ENCODE measurements at places on chromosomes 1 and 21. TPM values are rescaled to one million over a fixed set of nuclear protein-coding genes. Genes with fewer than 3 reads are reported as not detected.

DNA sequence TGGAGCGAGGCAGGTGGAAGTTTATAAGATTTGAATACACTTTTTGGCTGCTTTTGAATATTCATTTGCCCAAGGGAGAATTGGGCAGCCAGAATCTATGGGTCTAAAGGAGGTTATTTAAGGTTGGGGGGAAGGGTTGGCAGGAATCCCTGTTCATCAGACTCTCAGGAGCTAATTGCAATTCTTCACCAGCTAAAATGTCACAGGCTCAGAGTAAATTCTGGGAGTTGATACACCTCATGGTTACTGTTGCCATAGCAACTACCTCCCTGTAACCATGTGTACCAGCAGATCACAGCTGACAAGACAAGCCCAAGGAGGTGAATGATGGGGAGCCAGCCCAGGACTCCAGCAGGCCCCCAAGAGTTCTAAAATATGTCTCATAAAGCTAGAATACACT is 75.5 kb downstream of the CAMK2N1 start:
- no peaks in the 10 kb centered on the region for H3K36me3 ChIP-seq
- H3K27me3 ChIP-seq, result no peaks in the 10 kb centered on the region
- DNase-seq, result no peak
- peaks cover 37% of the 10 kb centered on the region for H3K4me1 ChIP-seq
- no peak overlapping the region for H3K4me3 ChIP-seq
- H3K27ac ChIP-seq, result peak overlapping the region; percentile 67

GRCh38 chr21:21952566-21952965 is 954.4 kb downstream of the NCAM2 start:
- H3K4me3 ChIP-seq, result no peak overlapping the region
- no peaks in the 10 kb centered on the region for H3K27me3 ChIP-seq
- H3K27ac ChIP-seq, result no peak overlapping the region
- no peaks in the 10 kb centered on the region for H3K36me3 ChIP-seq

DNA sequence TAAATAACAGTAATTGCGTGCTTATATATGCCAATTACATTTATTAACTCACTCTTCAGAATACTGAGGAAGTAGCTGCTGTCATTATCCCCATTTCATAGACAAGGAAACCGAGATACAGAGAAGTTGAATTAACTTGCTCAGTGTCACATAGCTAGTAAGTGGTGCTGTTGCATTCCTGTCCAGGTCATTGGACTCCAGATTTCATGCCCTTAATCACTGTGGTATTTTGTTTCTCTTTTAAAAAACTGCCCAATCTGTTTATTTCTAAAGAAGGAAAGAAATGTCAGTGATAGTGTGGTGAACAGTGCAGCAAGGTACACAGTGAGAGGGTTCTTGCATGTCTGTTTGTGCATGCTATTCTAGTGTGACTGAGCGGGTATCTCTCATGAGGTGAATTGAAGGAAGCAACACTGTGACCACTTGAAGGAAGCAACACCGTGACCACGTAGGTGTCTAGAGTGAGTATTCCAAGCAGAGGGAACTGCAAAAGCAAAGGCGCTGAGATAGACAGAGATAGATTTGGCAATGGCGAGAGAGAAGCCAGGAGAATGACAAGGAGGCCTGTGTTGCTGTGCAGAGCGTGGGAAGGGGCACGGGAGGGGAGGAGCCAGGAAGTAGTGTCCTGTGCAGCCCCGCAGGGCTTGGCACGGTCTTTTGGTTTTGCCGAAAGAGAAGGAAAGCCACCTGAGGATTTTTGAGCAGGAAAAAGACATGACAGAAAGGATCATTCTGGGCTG is 95.9 kb downstream of the CAMTA1 start:
- no peak overlapping the region for H3K27ac ChIP-seq
- no peaks in the 10 kb centered on the region for H3K27me3 ChIP-seq
- DNase-seq, result no peak
- H3K4me1 ChIP-seq, result no peaks in the 10 kb centered on the region

Gene PADI2
- under 0.01 TPM for total RNA-seq

GRCh38 chr1:184905601-184906322 is 68.5 kb downstream of the NIBAN1 start:
- DNase-seq, result no peak
- H3K4me3 ChIP-seq, result no peak overlapping the region
- no peaks in the 10 kb centered on the region for H3K36me3 ChIP-seq
- peaks cover 8% of the 10 kb centered on the region for H3K4me1 ChIP-seq

Gene B3GALT6
- total RNA-seq, result 29.7 TPM

DNA sequence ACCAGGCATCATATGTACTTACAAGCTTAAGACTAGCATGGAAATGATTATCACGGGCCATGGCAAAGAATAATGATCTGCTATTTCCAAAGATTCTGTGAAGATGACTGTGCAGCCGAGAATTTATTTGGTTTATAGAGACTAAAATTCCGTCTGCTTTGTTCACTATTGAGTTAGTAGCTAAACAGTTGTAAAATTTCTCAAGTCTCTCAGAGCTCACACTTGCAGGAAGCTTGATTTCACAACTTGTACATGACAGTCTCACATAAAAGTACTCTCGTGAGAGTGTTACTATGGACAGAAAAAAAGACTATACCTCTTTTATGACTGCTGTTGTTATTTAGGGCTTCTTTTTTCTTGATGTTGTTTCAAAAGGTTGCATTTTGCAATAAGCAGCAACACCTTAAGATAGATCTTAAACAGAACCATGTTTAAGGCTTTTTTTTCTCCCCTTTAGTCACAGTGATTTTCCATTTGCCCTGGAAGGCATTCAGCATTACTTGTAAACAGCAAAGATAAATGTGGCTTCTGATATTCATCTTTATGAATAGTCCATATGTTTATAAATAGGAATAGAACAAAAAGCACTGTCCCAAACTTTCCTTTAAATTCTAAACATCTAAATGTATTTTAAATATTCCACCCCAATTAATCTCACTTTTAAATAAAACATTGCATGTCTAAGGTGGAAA is 24.8 kb downstream of the ST6GALNAC5 start:
- DNase-seq, result no peak
- H3K27me3 ChIP-seq, result no peaks in the 10 kb centered on the region
- no peaks in the 10 kb centered on the region for H3K36me3 ChIP-seq
- no peak overlapping the region for H3K4me3 ChIP-seq
- no peak overlapping the region for H3K27ac ChIP-seq

DNA sequence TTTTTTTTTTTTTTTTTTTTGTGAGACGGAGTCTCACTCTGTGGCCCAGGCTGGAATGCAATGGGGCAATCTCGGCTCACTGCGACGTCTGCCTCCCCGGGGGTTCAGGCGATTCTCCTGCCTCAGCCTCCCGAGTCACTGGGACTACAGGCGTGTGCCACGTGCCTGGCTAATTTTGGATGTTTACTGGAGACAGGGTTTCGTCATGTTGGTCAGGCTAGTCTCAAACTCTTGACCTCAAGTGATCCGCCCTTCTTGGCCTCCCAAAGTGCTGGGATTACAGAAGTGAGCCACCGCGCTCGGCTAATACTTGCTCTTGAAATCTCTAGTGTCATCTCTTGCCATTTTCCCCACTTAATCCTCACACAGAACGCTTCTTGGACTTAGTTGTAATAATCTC is 1.1 kb upstream of the SYCP1 start:
- H3K4me1 ChIP-seq, result no peaks in the 10 kb centered on the region
- no peak overlapping the region for H3K4me3 ChIP-seq
- H3K27ac ChIP-seq, result no peak overlapping the region
- H3K36me3 ChIP-seq, result no peaks in the 10 kb centered on the region
- peaks cover 25% of the 10 kb centered on the region for H3K27me3 ChIP-seq

Gene RAVER2
- 16.5 TPM for total RNA-seq

GRCh38 chr1:157114183-157115121 is 14.8 kb upstream of the ETV3L start:
- H3K36me3 ChIP-seq, result no peaks in the 10 kb centered on the region
- H3K4me3 ChIP-seq, result no peak overlapping the region
- H3K27ac ChIP-seq, result no peak overlapping the region
- peaks cover 32% of the 10 kb centered on the region for H3K27me3 ChIP-seq

- H3K4me1 ChIP-seq, result peaks cover 33% of the 10 kb centered on the region
- no peak for DNase-seq
- H3K36me3 ChIP-seq, result no peaks in the 10 kb centered on the region
- no peak overlapping the region for H3K27ac ChIP-seq
- H3K4me3 ChIP-seq, result no peak overlapping the region
These were observed 34.9 kb upstream of the GADD45A start for GRCh38 chr1:67650061-67650460.

DNA sequence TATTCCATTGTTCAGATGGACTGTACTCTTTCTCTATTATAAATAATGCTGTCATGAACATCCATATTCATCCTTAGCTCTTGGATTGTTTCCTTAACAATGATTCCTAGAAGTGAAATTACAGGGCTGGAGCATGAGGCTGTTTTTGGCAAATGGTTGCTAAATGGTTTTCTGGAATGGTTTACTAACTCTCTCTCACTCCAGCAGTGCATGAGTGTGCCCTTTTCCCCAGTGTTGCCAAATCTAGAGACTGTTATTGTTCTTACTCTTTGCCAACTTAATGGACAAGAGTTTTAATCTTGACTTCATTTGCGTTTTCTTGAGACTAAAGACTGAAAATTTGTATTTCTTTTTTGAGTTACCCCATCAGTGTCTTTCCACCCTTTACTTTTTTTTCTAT is 113.0 kb downstream of the PAPPA2 start:
- no peaks in the 10 kb centered on the region for H3K4me1 ChIP-seq
- H3K27me3 ChIP-seq, result no peaks in the 10 kb centered on the region
- no peak overlapping the region for H3K4me3 ChIP-seq
- no peak overlapping the region for H3K27ac ChIP-seq

Gene FGGY
- total RNA-seq, result 24.6 TPM

GRCh38 chr1:156284112-156284511 is at the start of gene TMEM79:
Gene TMEM79 (plus strand): TSS chr1:156284325. CDS start chr1:156285227, 902 bp downstream.
- peaks cover 31% of the 10 kb centered on the region for H3K4me1 ChIP-seq
- H3K27ac ChIP-seq, result peak within 1 kb of the TSS; percentile 71
- DNase-seq, result no peak
- H3K36me3 ChIP-seq, result peaks cover 9% of the 10 kb centered on the region

- H3K4me3 ChIP-seq, result no peak overlapping the region
- no peak for DNase-seq
- H3K36me3 ChIP-seq, result no peaks in the 10 kb centered on the region
- no peaks in the 10 kb centered on the region for H3K27me3 ChIP-seq
- no peaks in the 10 kb centered on the region for H3K4me1 ChIP-seq
These were observed 46.8 kb downstream of the TYW3 start for GRCh38 chr1:74779750-74780149.

GRCh38 chr1:228752258-228752657 is 17.0 kb downstream of the RHOU start:
- DNase-seq, result no peak
- H3K4me1 ChIP-seq, result no peaks in the 10 kb centered on the region
- no peaks in the 10 kb centered on the region for H3K36me3 ChIP-seq

DNA sequence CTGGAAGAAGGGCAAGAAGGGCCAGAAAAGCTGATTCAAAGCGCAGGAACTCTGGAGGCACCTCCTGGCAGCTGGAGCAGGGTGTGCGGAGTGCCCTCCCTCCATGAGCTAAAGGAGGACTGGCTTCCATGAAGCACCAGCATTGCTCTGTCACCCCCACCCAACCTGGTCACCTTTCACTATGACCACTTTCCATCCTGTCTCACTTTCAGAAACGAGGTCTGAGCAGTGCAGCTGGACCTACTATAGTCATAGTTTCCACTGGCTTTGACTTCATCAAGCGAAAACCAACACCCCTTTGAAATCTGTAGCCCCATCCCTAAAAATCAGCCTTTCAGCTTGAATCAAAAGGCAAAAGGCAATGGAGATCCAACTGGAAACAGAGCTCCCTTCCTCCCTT is 84.8 kb upstream of the CACNA1E start:
- H3K4me3 ChIP-seq, result no peak overlapping the region
- H3K4me1 ChIP-seq, result no peaks in the 10 kb centered on the region
- H3K27me3 ChIP-seq, result no peaks in the 10 kb centered on the region

DNA sequence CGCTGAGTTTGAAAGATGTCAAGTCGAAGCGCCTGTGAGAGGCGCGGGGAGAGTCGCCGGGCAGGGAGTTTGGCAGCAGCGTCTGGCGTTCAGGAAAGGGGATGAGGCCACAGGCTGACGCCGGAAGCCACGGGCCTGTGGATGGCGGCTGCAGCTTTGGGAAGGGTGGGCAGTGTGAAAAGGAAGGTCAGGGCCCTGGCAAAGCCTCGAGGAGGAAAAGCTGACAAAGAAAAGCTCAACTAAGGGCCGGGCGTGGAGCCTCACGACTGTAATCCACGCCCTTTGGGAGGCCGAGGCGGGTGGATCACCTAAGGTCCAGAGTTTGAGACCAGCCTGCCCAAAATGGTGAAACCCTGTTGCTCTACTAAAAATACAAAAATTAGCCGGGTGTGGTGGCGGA is 25.2 kb upstream of the COX20 start:
- no peak overlapping the region for H3K4me3 ChIP-seq
- no peaks in the 10 kb centered on the region for H3K27me3 ChIP-seq
- H3K36me3 ChIP-seq, result no peaks in the 10 kb centered on the region
- no peak overlapping the region for H3K27ac ChIP-seq
- no peak for DNase-seq
- H3K4me1 ChIP-seq, result no peaks in the 10 kb centered on the region

DNA sequence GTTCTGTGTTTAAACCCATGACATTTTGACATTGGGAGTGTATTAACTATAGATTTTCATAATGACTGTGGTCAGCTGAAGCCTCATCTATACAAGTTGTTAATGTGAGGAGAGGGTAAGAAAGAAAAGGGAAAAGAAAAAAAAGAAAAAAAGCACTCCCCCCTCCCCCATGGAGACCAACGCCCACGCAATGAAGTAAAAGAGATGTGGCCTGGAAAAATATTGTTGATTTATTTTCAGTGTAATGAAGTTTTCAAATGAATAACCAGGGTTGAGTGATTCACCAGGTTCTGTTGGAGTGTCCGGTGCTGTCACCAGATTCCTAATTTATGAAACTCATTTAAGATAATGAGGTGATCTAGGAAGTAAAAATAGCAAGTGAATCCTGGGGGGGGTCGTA is 4.7 kb downstream of the RNF220 start:
- peaks cover 6% of the 10 kb centered on the region for H3K4me1 ChIP-seq
- H3K36me3 ChIP-seq, result no peaks in the 10 kb centered on the region
- no peak for DNase-seq
- no peak overlapping the region for H3K4me3 ChIP-seq
- peaks cover 98% of the 10 kb centered on the region for H3K27me3 ChIP-seq

Gene USP48
- 50.1 TPM for total RNA-seq

Gene FCGR1A
- not detected for total RNA-seq

Gene GNAT2
- 0.29 TPM for total RNA-seq

- no peak overlapping the region for H3K4me3 ChIP-seq
- peak; percentile 80 for DNase-seq
- H3K36me3 ChIP-seq, result no peaks in the 10 kb centered on the region
- H3K27me3 ChIP-seq, result no peaks in the 10 kb centered on the region
These were observed 17.3 kb upstream of the PLEKHG5 start for GRCh38 chr1:6508816-6509189.

DNA sequence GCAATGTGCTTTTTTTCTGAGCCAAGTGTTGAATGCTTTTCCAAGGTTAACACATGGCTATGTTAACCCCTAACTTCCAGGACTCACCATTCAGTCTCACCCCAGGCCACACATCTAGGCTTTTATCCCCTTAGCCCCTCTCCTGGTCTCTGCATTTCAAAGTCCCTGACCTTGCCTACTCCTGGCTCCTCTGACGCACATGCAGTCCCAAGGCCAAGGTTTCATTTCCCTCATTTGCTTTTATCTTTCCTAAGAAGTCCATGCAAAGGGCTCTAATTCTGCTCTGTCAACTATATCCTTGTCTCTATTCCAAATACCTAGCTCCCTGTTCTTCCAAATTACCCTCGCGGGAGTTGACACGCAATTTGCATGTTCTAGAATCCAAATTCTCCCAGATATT is 25.4 kb downstream of the SLC30A10 start:
- H3K4me3 ChIP-seq, result no peak overlapping the region
- no peaks in the 10 kb centered on the region for H3K36me3 ChIP-seq
- no peak for DNase-seq
- H3K27ac ChIP-seq, result no peak overlapping the region
- H3K4me1 ChIP-seq, result no peaks in the 10 kb centered on the region

- H3K4me1 ChIP-seq, result peaks cover 20% of the 10 kb centered on the region
- H3K27me3 ChIP-seq, result peaks cover 4% of the 10 kb centered on the region
- no peak overlapping the region for H3K4me3 ChIP-seq
These were observed 14.7 kb downstream of the METTL18 start for GRCh38 chr1:169779970-169780369.

Measured in osteoblast (primary cell).